Neural crest cell (in vitro differentiated cells): ENCODE measurements at places on chromosomes 1 and 21. TPM values are rescaled to one million over a fixed set of nuclear protein-coding genes. Genes with fewer than 3 reads are reported as not detected.

DNA sequence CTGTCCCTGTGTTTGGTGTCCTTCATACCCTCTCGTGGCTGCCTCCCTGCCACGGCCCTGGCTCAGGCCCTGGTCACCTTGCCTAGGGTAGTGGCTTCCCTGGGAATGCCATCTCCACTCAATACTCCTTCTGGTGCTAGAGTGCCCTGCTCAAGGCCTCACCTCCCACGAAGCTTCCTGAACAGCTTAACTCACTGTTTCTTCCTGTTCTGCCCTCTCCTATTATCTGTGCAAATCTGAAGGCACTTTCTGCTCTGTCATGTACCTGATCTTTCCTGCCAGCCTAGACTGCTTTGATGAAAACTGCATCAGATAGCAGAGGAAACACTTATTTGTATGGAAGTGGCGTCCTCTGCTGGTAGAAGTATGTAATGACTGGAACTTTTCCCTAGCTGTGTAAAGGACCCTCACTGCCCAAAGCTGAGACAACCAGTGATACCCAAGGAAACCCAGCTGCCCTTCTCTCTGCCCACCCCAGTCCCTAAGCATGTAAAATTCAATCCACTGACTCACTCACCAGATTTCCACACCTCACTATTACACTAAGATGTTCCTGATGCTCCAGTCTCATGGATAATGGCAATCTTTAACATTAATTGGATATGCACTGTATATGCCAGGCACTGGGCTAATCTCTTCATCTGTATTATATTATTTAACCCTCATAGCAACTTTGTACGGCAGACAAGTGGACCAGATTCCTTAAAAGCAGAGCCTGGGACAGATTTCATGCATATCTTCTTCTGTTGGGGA is 36.2 kb upstream of the BTG2 start:
- DNase-seq: peak; percentile 58

DNA sequence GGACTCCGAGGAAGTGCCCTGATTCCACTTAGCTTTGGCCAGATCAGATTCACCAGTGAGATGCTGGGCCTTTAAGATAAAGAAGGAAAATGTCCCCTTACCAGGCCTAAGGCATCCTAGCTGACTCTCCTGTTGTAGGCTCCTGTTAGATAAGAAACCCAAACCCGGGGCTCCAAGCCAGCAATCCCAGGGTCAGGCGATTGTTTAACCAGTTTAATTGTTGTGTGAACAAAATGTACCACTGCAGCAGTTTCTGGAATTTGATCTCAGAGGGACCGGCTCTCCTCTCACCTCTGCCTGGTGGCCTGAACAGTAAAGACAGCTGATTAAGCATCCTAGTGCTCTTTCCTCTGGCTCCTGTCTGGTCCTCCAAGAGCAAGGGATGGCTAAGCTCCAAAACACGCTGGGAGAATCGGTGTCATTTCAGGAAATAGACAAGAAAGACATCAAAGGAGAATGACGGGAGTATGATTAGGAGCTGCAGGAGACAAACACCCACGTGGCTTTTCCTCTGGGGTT is 9.3 kb upstream of the KLHDC8A start:
- no peak for DNase-seq

The NPPA gene
- total RNA-seq: not detected in 2 replicates

GRCh38 chr1:185444676-185445075 is 127.6 kb upstream of the IVNS1ABP start:
- DNase-seq: no peak

DNA sequence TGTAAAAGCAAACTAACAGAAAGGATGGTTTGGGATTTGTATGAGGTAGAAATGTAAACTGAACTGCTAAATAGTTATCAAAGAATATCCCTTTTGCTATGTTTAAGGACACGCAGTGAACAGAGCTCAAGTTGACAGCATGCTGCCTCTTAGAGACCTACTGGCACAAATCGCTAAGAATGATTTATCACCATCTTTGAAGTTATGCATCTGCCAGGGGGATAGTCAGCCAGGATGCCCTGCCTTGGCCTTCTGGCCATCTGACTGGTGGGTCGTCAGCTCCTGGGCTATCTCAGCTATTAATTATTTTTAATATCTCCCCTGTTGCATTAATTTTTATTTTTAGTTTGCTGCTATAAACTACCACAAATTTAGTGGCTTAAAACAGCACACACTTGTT is 334.8 kb upstream of the KAZN start:
- DNase-seq: no peak

DNA sequence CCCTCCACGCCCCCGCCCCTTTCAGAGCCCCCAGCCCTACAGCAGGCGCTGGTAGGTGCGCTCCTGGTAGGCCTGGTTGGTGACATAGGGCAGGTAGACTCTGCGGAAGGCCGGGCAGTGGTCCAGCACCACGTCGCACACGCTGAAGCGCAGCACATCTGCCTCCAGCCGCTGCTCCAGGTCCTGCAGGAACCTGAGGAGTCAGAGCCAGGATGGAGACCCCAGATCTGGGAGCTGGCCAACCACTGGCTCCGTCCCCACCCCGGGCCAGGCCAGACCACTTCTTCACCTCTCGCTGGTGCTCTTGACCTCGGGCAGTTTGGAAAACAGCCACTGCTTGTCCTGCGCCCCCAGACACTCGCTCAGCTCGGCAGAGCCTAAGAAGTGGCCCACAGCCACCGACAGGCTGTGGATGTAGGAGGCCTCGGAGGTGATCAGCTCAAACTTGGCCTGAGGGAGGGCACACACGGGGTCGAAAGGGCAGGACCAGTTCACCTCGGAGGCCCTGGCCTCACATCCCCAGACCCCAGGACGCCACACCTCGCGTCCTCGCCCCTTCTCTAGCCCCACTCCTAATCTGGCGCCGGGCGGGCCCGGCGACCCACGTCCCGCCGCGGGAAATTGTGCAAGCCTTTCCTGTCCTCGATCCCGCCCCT is 6.4 kb downstream of the ARHGEF19 start:
- no peak for DNase-seq

The IFNLR1 gene
- total RNA-seq: 0.11 and 0.21 TPM in 2 replicates

DNA sequence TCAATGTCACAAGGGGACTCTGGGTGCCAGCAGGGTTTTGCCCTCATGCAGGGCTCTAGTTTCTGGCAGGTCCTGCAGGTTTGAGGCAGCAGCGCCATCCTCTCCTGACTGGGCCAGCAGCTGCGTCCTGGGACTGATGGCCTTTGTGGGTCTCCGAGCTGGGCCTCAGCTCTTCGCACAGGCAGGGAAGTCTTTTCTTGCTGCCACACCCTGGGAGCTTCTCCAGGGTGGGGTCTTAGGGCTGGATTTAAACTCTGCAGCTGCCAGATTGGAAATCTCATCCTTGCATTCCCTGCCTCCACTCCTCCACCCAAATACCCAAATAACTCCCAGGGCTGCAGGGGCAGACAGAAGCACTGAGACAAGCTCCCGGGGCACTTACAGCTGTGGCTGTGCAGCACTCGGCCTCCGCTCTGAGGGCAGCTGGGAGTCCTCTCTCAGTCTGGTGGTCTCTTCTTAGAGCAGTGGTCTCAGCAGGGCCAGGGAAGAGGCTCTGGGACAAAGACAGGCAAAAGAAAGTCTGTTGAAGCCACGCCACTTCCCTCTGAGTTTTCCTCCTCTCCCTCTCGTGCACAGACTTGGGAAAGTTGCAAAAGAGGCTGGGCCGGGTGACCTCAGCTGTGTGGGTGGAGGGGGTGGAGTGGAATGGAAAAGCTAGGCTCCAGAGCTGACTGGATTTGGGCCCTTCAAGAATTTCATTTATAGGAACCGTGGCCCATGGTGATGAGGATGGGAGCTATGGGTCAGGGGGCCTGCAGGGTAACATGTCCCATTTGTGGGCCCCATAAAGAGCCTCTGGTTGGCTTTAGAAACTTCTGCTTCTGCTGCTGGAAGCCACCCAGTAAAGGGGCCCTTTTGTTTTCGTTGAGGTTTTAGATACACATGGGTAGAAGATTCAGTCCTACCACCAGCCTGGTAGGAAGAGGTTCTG is at the start of gene RAB7B:
TSS of gene RAB7B (minus strand) at position 525 of the 931 bp plus-strand sequence. CDS start 9,260 bp downstream, outside the sequence.
- no peak for DNase-seq

DNA sequence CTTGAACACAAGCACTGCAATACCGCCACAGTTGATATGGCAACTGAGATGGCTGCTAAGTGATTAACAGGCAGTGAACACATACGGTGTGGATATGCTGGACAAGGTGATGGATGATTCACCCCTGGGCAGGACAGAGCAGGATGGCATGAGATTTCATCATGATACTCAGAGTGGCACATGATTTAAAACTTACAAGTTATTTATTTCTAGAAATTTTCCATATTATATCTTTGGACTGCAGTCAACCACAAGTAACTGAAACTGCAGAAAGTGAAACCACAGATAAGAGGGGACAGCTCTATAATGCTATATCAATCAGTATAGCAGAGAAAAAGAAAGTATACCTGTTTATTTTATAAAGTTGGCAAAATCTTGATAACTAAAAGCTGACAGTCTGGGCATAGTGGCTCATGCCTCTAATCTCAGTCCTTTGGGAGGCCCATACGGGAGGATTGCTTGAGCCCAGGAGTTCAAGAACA is 47.9 kb downstream of the PHACTR4 start:
- DNase-seq: no peak

- peak; percentile 55 for DNase-seq
These were observed 738.8 kb downstream of the PTPRU start for GRCh38 chr1:29975036-29975694.

- DNase-seq: no peak
These were observed 272.5 kb upstream of the LRRC7 start for GRCh38 chr1:69295265-69295664.

GRCh38 chr1:42933610-42934491 is 24.8 kb downstream of the SLC2A1 start:
- no peak for DNase-seq

DNA sequence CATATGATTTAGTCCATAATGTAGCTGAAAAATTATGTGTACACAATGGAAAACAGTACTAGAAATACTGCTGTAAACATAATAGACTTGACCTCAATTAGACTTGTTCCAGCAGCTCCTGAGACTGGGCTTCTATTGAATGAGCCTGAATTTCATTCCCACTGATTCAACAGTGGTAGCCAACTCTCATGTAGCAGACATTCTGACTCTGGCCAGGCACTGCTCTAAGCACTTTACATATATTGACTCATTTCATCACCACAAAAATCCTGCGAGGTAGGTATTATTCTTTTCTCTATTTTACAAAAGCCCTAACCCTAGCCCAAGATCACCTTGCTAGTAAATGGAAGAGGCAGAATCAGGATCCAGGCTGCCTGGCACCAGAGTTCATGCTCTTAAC is 12.8 kb upstream of the CTSS start:
- no peak for DNase-seq

The TPTE gene
- total RNA-seq: not detected in 2 replicates

DNA sequence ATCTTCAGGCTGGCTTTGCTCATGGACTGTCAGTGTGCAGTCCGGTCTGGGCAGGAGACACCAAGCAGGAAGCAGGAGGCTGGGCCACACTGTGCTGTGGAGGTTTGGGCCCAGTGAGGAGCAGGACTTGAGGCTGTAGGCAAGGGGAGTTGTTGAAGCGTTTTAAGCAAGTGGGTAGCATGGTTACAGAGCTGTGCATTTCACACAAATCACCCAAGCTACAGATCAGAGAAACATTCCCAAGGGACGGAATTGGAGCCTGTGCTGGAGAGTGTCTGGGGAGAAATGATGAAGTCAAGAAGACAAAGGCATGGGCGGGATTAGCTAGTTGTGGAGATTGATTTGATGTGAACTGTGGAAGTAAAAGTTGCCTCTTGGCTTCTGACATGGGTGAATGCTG is 60.9 kb downstream of the KIF21B start:
- no peak for DNase-seq

The FCGR1A gene
- not detected in 2 replicates for total RNA-seq

- DNase-seq: no peak
These were observed 7.9 kb upstream of the NBPF11 start for GRCh38 chr1:148160048-148160342.

- no peak for DNase-seq
These were observed 43.9 kb downstream of the SDC3 start for GRCh38 chr1:30864681-30865080.

DNA sequence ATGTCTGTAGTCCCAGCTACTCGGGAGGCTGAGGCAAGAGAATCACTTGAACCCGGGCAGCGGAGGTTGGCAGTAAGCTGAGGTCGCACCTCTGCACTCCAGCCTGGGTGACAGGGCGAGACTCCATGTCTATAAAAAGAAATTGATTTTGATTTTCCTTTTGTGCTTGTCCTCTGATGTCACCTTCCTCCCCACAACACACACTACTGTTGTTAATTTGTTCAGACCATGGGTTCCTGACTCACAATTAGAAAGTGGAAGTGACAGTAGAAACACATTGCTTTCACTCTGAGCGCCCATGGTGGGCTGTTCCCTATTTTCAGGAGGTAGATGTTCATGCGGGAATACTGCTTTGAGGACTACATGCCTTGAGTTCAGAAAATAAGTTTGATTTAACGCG is 165.5 kb upstream of the KCNJ6 start:
- DNase-seq: no peak

The TUFT1 gene
- total RNA-seq: 7.5 TPM in 2 replicates

- no peak for DNase-seq
These were observed 18.6 kb downstream of the DYRK3 start for GRCh38 chr1:206653715-206654459.

DNA sequence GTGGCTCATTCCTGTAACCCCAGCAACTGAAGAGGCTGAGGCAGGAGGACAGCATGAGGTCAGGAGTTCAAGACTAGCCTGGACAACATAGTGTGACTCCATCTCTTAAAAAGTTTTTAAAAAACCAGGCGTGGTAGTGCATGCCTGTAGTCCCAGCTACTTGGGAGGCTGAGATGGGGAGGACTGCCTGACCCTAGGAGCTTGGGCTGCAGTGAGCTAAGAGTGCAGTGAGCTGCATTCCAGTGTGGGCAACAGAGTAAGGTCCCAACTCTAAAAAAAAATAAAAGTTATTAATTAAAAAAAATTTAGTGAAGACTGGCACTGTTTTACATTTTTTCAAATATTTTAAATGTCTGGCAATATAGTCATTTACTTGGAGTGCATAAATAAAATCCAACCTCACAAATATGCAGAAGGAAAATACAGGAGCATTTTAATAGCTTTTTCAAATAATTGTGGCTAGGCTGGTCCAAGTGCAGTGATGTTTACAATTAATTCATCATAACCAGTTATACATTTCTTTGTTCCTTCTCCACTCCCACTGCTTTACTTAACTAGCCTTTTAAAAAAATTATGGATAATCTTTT is 10.8 kb downstream of the ZBTB8OS start:
- no peak for DNase-seq
